Natural killer cell (primary cell): ENCODE measurements at places on chromosomes 4 and X.
A peak's percentile ranks its signal among the peaks of the same experiment; 100 is the strongest.

- H3K36me3 ChIP-seq, result no peaks in the 10 kb centered on the region
- H3K27ac ChIP-seq, result peak overlapping the region; percentile 63
Observed at GRCh38 chr4:6941796-6942195, 32.2 kb downstream of the TBC1D14 start.

DNA sequence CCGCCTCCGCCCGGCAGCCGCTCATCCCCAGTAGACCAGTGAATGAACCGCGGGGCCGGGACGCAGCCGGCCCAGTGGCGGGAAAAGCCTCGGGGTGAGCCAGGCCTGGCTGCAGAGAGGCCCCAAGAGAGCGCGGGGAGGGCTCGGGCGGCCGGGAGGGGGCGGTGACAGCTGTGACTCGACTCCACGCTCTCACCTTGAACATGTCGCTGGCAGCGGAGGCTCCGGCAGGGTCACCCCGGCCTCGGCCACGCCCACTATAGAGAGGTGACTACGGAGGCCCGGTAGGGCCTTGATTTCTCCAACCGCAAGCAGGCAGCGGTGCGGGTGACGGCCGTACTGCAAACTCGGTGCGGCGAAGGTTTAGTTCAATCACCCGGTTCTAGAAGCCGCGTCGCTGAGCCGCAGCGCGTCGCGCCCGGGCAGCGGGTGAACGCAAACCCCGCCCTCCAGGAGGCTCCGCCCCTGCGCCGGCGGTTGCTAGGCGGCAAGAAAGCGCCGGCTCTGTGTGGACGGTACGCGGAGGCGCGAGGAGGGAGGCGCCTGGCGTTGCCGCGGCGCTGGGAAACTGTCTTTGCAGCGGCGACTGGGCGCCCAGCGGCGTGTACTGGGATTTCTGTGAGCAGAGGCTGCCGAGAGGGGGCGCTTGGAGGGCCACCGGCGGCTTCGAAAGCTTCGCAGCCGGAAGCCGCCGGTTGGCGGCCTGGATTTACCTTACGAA, at the start of the genes APOO and CXorf58:
APOO (minus strand) TSS at position 441 of the 721 bp plus-strand sequence; CDS start at position 205, 236 bp downstream.
CXorf58 (plus strand) TSS at position 509 of the 721 bp plus-strand sequence. CDS start 2,297 bp downstream, outside the sequence.
- peaks cover 10% of the 10 kb centered on the region for H3K4me1 ChIP-seq
- no peaks in the 10 kb centered on the region for H3K36me3 ChIP-seq
- H3K27ac ChIP-seq, result peak within 1 kb of the TSS; percentile 94
- DNase-seq, result peak; percentile 95
- H3K27me3 ChIP-seq, result no peaks in the 10 kb centered on the region

- no peaks in the 10 kb centered on the region for H3K27me3 ChIP-seq
- H3K36me3 ChIP-seq, result no peaks in the 10 kb centered on the region
- no peak overlapping the region for H3K4me3 ChIP-seq
- H3K27ac ChIP-seq, result no peak overlapping the region
- DNase-seq, result no peak
- no peaks in the 10 kb centered on the region for H3K4me1 ChIP-seq
Observed at GRCh38 chr4:19304028-19304427, 947.7 kb upstream of the SLIT2 start.

- no peak overlapping the region for H3K27ac ChIP-seq
- H3K36me3 ChIP-seq, result peaks cover 3% of the 10 kb centered on the region
- no peaks in the 10 kb centered on the region for H3K27me3 ChIP-seq
- peaks cover 37% of the 10 kb centered on the region for H3K4me1 ChIP-seq
- peak; percentile 27 for DNase-seq
Observed at GRCh38 chr4:38514465-38515146, 149.4 kb upstream of the KLF3 start.

DNA sequence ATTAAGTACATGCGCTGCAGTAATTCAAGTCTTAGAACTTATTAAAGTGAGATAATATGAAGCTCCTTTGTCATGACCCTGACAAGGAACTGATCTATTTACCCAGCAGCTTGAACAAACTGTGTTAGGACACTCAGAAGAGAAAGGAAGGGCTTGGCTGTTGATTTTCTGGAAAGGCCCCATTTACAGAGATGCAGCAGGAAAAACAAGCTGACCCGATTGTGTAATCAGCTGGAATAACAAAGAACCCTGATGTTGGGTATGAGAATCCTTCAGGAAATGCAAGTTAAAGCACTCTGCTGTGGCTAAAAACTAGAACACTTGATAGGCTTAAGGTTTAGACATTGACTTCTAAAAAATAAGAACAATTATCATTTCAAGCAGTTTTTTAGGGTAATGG, 64.8 kb downstream of the TBC1D9 start:
- no peaks in the 10 kb centered on the region for H3K36me3 ChIP-seq
- peaks cover 2% of the 10 kb centered on the region for H3K27me3 ChIP-seq
- DNase-seq, result no peak
- no peaks in the 10 kb centered on the region for H3K4me1 ChIP-seq

- no peaks in the 10 kb centered on the region for H3K4me1 ChIP-seq
- no peaks in the 10 kb centered on the region for H3K27me3 ChIP-seq
- H3K27ac ChIP-seq, result no peak overlapping the region
- no peaks in the 10 kb centered on the region for H3K36me3 ChIP-seq
Observed at GRCh38 chrX:15468036-15468435, 25.1 kb downstream of the PIR start.

- H3K27me3 ChIP-seq, result no peaks in the 10 kb centered on the region
- peaks cover 10% of the 10 kb centered on the region for H3K36me3 ChIP-seq
- H3K4me3 ChIP-seq, result peak overlapping the region; percentile 95
- H3K4me1 ChIP-seq, result peaks cover 18% of the 10 kb centered on the region
- H3K27ac ChIP-seq, result peak overlapping the region; percentile 88
- no peak for DNase-seq
Observed at GRCh38 chr4:152535360-152535902, 461 bp downstream of the FBXW7 start.

- no peak overlapping the region for H3K27ac ChIP-seq
- no peaks in the 10 kb centered on the region for H3K4me1 ChIP-seq
- H3K36me3 ChIP-seq, result no peaks in the 10 kb centered on the region
- H3K4me3 ChIP-seq, result no peak overlapping the region
- no peak for DNase-seq
Observed at GRCh38 chr4:188198982-188199792, 59.9 kb downstream of the TRIML1 start.

- H3K4me3 ChIP-seq, result no peak overlapping the region
- no peak overlapping the region for H3K27ac ChIP-seq
- no peaks in the 10 kb centered on the region for H3K4me1 ChIP-seq
Observed at GRCh38 chr4:86007042-86007441, 352.8 kb downstream of the MAPK10 start.

- no peak for DNase-seq
- no peak overlapping the region for H3K4me3 ChIP-seq
- no peaks in the 10 kb centered on the region for H3K4me1 ChIP-seq
- H3K36me3 ChIP-seq, result no peaks in the 10 kb centered on the region
Observed at GRCh38 chr4:150543042-150543441, 38.9 kb upstream of the MAB21L2 start.

DNA sequence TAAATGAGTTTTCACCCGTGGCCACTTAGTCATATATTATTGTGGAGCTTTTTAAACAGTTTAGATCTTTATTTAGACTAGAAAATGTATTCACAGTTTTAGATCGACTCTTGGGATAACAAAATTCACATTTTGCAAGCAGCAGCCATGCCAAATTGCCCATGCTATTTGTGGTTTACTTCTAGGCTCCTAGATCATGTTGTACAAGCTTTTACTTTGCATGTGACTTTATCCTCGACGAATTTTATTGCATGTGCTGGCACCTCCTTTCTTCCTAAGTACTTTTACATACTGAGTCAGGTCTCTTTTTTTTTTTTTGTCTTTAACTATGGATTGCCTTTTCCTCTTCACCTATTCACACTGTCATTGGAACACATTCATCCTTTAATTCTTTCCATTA, 23.2 kb downstream of the BBS12 start:
- no peak for DNase-seq
- H3K27ac ChIP-seq, result no peak overlapping the region
- peaks cover 2% of the 10 kb centered on the region for H3K4me1 ChIP-seq
- H3K4me3 ChIP-seq, result no peak overlapping the region
- H3K36me3 ChIP-seq, result no peaks in the 10 kb centered on the region

DNA sequence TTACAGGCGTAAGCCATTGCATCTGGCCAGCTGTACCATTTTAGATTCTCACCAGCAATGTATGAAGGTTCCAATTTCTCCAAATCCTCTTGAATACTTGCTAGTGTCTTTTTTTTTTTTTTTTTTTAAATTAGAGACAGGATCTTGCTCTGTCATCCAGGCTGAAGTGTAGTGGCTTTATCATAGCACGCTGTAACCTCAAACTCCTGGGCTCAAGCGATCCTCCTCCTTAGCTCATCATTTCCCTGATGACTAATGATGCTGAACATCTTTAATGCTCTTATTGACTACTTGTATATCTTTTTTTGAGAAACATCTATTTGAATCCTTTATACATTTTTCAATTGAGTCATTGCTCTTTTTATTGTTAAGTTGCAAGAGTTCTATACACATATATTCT, 40.3 kb downstream of the HDAC8 start:
- no peak overlapping the region for H3K27ac ChIP-seq
- H3K27me3 ChIP-seq, result no peaks in the 10 kb centered on the region
- no peaks in the 10 kb centered on the region for H3K4me1 ChIP-seq
- no peaks in the 10 kb centered on the region for H3K36me3 ChIP-seq

DNA sequence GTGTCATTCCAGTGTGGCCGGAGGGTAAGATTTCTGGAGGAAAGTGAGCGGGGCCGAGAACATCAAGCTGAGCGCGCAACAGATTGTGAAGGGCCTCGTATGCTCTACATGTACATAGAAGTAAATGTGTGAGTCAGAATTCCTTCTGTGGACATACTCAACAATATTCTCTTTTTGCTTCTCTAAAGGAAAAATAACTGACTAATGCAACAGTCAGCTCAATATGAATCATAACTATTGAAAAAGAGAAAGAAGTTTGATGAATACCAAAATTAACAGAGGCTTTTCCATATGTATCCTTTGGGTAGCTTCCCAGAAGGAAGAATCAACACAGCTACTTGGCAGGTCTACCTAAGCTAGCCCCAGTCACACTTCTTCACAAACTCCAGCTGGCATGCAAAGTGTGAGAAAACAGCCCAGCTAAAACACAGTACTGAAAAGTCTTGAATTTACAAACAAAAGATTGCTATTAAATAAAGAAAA, 87.5 kb upstream of the ZFP42 start:
- DNase-seq, result no peak
- H3K4me1 ChIP-seq, result no peaks in the 10 kb centered on the region
- no peak overlapping the region for H3K27ac ChIP-seq

- no peaks in the 10 kb centered on the region for H3K4me1 ChIP-seq
- H3K27me3 ChIP-seq, result no peaks in the 10 kb centered on the region
- no peak for DNase-seq
- no peak overlapping the region for H3K4me3 ChIP-seq
- no peaks in the 10 kb centered on the region for H3K36me3 ChIP-seq
Observed at GRCh38 chr4:176902710-176903323, 110.1 kb upstream of the VEGFC start.

DNA sequence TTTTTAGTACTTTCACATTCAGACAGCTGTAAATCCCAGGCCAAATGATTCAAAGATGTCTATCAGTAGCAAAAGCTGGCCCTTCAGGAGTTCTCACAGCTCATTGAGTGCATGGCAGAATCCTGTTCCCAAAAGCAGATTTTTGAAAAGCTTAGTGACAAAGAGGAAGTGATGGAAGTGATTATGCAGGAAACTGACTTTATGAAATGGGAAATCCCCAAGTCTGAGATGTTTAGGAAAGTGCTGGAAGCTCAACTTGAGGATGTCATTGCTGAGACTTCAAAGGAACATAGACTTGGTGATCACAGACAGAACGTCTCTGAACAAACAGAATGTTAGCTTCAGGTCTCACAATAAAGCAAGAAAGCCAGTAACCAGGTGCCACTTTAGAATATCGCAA, 51.0 kb upstream of the CFAP47 start:
- no peaks in the 10 kb centered on the region for H3K4me1 ChIP-seq
- no peaks in the 10 kb centered on the region for H3K27me3 ChIP-seq
- no peak overlapping the region for H3K27ac ChIP-seq
- no peak for DNase-seq

DNA sequence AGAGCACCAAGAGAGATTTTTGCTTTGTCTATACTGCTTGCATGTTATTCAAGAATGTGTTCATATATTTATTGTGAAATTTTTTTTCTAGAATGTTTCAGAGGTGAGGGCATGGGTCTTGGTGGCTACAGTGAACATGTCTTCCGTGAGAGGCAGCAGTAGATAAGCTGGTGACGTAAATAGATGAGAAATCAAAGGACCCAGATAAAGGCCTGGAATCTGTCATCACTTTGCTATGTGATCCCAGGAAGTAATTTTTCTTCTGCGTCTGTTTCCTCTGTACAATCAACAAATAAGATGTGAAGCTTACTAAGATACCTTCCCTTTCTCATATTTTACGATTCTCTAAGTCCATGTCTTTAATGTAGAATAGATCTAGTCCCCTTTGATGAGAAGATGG, 129.1 kb downstream of the COL4A6 start:
- H3K4me3 ChIP-seq, result no peak overlapping the region
- no peak overlapping the region for H3K27ac ChIP-seq
- H3K27me3 ChIP-seq, result no peaks in the 10 kb centered on the region
- no peak for DNase-seq
- H3K36me3 ChIP-seq, result no peaks in the 10 kb centered on the region

- no peaks in the 10 kb centered on the region for H3K4me1 ChIP-seq
- H3K27ac ChIP-seq, result no peak overlapping the region
- H3K36me3 ChIP-seq, result no peaks in the 10 kb centered on the region
- no peak overlapping the region for H3K4me3 ChIP-seq
- no peaks in the 10 kb centered on the region for H3K27me3 ChIP-seq
Observed at GRCh38 chr4:89562746-89563145, 255.1 kb upstream of the GPRIN3 start.

GRCh38 chr4:20752641-20753040, 52.4 kb downstream of the PACRGL start:
- H3K4me3 ChIP-seq, result no peak overlapping the region
- DNase-seq, result no peak
- H3K27me3 ChIP-seq, result no peaks in the 10 kb centered on the region
- no peaks in the 10 kb centered on the region for H3K4me1 ChIP-seq
- no peak overlapping the region for H3K27ac ChIP-seq

DNA sequence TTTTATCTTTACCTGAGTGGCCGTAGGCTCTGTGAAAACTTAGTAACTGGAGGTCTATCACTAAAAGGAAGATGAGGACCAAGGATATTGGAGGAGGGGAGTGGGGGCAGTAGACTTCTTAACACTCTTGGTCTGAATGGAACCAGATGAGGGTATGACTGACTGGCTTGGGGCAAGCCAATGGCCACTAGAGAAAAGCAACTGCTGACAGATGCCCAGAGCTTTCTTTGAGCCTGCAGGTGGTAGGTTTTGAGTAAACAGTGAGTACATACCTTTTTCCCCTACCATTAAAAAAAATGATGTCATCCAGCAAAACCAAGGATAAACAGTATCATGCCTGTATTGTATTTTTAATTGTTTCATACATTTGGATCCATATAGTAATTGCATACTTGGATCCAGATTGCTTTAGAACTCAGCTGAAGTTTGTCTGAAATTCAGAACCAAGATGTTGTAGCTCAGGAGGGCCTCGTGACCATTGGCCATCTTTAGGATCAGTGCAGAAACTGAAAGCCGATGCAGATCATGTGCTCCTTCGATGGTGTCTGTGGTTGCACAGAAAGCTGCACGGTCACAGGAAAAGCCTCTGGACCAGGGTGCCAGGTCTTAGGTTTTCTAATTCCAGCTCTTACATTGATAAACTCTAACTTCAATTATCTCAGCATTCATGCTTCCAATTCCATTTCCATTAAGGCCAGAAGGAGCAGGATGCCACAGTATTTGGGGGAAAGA, 131.0 kb downstream of the PDGFRA start:
- DNase-seq, result no peak
- no peak overlapping the region for H3K27ac ChIP-seq
- no peaks in the 10 kb centered on the region for H3K36me3 ChIP-seq
- H3K4me1 ChIP-seq, result no peaks in the 10 kb centered on the region
- H3K4me3 ChIP-seq, result no peak overlapping the region
